KBM-7 (cell line): ENCODE measurements at places on chromosomes 6 and 20.

DNA sequence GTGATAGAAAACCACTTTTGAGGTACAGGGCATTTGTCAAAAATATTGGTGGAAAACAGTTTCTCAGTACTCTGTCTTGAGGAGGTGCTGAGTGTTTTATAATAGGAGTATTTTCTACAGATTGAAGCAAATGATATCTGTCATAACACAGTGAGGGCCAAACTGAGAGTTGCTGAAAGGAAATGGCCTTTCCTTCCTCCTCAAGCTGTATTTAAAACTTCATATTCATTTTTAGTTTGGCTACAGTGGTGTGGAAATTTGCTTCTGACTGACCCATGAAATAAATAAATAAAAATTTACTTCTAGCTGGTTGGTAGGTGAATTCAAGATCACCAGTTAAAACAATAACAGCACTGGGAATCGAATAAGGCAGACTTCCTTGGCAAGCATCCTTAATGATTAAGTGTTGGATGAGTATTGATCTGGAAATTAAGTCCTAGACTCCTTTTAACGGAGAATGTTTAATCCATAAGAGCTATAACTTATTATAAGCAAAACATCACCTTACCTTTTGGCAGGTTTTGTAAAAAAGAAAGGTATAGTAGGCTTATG lies 828.6 kb upstream of the CITED2 start:
- no peak for DNase-seq

DNA sequence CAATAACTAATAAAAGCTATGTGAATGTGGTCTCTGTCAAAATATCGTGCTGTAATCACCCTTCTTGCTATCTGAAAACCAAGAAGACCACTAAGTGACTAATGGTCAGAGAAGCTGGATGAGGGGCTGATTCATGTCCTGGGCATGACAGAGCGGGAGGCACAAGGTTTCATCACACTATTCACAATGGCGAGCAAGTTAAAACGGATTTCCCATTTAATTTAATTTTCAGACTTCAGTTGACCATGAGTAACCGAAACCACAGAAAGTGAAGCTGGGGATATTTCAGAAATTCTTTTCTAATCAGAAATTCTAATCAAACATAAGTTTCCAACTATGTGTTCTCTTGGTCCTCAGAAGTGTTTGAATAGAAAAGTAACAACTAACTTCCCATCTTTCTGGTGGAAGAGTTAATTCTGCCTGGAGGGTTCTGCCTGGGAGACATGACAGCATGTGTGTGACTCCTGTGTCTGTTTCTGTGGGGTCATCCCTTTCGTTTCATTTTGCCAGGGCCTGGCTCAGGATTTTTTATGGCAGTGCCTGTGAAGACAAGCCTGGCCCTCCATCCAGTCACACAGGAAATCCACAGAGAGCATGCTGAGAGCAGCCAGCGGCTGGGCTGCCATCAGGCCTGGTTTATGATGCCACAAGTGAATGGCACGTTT lies 98.9 kb downstream of the FAM120B start:
- DNase-seq = peak; percentile 29

- no peak for DNase-seq
Observed at GRCh38 chr6:17577059-17577458, 23.0 kb upstream of the FAM8A1 start.

- peak; percentile 16 for DNase-seq
Observed at GRCh38 chr6:16273256-16273655, 34.9 kb downstream of the GMPR start.

- DNase-seq = peak; percentile 78
Observed at GRCh38 chr6:157514659-157515496, 133.9 kb downstream of the ZDHHC14 start.

- no peak for DNase-seq
Observed at GRCh38 chr6:74113901-74114300, 417.9 kb downstream of the CD109 start.

DNA sequence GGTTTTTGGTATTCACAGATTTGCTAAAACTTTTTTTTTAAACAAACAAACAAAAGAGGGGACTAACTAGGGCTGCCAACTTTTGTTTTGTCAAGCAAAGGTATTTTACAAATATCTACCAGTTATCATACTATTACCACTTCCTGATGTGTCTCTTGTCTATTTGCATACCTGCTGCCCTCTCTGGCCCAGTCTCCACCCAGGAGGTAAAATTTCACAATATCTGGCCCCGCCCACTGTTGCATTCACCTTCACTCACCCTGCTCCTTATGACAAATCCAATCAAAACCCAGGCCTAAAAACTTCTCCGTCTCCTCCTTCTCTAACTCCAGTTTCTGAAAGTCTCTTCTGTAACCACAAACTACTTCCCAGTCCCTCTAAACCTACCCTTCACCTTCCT lies 82.2 kb downstream of the TRERF1 start:
- peak; percentile 20 for DNase-seq

DNA sequence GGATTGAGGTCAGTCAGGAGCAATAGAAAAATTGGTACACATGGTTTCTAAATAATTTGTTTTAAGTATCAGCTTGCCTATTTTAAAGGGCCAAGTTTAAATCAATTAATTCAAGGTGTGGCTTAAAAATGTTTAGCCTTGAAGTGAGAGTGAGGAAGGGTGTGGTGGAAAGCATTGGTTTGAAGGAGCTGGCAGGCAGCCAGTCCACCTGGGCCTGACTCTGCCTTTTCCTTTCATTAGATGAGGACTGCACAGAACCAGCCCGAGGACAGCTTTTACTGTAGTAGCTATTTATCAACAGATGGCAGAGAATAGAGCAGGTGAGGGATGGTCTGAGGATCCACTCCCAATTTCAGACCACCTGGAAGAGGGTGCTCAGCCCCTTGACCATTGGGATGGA lies 42.4 kb downstream of the DHX35 start:
- DNase-seq = no peak

- DNase-seq = peak; percentile 50
Observed at GRCh38 chr20:35145141-35145564, 2.0 kb downstream of the EDEM2 start.

DNA sequence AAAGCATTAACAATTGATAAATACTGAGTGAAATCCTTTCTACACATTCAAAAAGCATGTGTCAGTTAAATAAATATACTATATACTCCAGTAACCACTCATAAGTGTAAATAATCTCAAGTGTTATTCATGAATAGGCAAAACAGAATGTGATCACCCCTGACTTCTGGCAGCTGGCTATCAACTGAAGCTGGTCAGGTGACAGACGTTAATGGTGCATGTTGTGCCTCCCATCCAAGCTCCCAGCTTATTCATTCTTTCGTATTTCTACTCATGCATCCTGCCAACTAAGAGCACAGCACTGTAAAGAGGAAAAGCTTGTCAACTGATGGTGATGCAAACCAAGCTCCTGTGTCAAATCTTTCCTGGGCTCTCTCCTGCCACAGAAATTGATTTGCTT lies 7.7 kb downstream of the PSMB1 start:
- DNase-seq = no peak

DNA sequence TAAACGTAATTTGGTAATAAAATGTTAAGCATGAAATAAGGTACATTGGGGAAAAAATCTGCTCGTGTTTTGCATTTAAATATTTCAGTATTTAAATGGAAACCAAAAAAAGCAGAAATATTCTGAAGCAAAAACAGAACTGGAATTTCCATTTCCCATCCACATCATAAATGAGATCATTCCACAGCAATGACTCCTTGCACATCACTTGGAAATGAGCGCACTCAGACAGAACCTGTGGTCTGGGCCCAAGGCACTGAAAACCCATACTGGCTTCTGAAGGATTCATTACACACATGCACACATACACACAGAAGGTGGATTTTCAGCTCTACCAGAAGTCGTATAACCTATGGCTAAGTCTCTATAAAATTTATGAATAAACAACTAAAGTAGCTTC lies 174.8 kb downstream of the IBTK start:
- DNase-seq = no peak

DNA sequence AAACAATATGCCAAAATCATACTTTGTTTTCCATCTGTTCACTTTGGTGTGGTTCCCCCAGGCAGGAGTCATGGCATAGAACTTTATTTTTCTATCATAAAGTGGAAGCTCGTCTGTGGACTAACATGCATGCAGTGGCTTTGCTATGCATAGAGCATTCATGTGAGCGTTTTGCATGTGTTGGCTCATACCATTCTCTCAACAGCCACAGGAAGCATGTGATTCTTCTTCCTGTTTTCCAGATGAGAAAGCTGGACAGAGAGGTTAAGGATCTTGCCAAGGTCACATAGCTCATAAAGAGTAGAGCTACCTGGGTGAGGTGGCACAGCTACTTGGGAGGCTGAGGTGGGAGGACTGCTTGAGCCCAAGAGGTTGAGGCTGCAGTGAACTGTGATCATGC lies 123.4 kb upstream of the HDGFL1 start:
- no peak for DNase-seq

GRCh38 chr20:56956534-56956933 lies 309.9 kb downstream of the BMP7 start:
- DNase-seq = no peak

DNA sequence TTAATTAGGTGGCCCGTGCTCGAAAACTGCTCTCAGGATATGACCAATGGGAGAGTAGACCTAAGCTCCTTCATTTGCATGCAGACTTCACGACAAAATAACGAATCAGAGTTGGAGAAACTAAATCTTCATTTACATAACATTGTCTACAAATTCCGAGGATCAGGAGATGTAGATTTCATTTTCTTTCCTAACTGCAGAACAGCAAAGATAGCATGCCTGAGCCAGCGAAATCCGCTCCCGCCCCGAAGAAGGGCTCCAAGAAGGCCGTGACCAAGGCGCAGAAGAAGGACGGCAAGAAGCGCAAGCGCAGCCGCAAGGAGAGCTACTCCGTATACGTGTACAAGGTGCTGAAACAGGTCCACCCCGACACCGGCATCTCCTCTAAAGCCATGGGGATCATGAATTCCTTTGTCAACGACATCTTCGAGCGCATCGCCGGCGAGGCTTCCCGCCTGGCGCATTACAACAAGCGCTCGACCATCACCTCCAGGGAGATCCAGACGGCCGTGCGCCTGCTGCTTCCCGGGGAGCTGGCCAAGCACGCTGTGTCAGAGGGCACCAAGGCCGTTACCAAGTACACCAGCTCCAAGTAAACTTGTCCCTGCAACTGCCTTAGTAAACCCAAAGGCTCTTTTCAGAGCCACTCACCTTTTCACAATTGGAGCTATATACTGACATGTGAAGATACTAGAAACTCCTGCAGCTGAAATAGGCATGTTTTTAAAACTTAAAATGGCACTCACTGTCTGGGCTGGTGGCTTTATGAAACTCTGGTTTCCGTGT lies 96.5 kb downstream of the HFE start:
- DNase-seq = no peak

GRCh38 chr20:59925899-59926298 lies 7.5 kb downstream of the SYCP2 start:
- DNase-seq = no peak

DNA sequence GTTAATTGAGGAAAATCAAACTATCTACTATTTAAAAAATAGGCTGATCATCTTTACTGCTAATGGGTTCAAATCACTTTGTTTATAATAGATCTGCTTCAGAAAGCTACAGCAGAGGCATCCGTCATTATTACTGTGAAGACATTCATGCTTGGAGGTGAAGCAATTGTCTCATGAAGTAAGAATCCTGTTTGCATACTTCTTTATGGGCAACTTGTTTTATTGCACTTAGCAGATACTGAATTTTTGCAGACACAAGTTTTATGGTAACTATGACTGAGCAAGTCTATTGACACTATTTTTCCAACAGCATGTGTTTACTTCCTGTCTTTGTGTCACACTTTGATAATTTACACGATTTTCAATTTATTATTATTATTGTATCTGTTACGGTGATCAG lies 573.9 kb downstream of the RFPL4B start:
- DNase-seq = no peak

- no peak for DNase-seq
Observed at GRCh38 chr20:51759769-51760510, 8.2 kb downstream of the ATP9A start.

DNA sequence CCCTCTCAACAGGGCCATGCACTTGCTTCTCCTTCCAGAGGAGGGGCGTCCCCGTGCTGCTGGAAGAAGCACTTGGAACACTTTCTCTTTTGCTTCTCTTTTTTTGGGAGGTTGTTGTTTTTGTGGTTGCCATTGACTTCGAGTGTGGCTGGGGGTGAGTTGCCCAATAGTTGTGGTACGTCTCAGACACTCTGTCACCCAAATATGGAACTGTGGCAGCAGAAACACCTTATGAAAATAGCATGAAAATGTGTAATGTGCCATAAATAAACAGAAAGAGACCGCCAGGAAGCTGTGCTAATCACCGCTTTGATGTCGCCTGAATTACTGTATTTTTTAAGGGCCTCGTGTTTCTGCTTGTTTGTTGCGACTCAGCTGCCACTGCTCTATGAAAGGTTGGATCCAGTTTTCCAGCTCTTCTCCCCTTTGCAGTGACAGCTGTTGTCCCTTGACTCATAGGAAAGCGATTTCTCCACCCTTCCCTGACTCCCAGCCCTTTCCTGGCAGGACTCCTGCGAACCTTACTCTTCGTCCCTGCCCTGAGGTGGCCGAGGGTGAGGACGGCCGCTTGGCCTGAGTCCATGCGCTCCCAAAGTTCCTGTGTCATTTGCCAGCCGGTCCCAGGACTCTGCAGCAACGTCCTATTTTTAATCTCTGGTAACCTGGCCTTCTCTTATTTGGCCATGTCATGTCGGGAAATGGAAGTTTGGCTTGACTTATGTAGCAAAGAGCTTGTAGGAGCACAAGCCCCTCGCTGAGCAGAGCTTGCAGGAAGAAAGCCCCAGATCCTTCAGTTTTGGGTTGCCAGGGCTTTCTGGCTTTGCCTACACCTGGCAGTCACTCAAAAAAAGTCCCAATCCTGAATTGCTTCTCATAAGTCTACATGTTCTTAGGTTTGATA lies 694.6 kb downstream of the QKI start:
- peak; percentile 69 for DNase-seq

- no peak for DNase-seq
Observed at GRCh38 chr6:37812841-37813240, 6.7 kb upstream of the ZFAND3 start.

DNA sequence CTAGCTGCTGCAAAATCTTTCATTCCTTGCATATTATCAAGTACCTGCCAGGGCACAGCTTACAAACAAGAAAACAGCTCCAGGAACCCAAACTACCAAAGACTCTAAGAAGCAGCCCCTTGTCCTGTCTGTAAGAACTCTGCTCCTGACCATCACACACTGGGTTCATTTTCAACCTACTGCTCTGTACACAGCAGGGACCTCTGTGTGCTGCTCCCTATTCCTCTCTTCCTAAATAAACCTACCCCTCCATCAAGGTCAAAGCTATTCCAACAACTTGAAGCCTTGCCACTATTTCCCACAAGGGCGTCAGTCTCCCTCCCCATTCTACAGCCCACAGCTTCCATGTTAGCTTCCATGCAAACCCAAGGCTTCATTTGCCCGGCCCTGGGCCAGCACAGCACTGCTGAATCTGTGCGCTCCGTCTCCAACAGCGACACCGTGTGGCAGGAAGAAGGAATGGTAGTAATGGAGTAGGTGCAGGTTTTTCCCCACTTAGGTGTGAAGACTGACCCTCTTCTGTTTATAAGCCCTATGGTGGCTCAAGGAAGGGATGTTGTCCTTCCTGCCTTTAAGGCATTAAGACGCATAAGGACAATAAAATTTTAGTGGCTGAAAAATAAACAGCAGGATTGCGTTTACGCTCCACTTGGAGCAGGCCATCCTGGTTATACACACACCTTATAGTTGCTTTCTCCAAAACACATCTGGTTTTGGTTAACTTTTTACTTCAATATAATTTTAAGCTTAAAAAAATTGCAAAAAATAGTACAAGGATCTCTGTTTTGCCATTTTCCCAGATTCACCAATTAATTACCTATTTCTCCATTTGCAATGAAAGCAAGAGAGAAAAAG lies 115.2 kb upstream of the NXT1 start:
- peak; percentile 63 for DNase-seq

GRCh38 chr6:53171605-53172467 lies 23.2 kb upstream of the GCM1 start:
- peak; percentile 86 for DNase-seq

GRCh38 chr6:43361269-43361668 lies 8.2 kb downstream of the ZNF318 start:
- no peak for DNase-seq
